SK-N-DZ (cell line): ENCODE measurements at places on chromosomes 2 and 18.
A peak's percentile ranks its signal among the peaks of the same experiment; 100 is the strongest.

DNA sequence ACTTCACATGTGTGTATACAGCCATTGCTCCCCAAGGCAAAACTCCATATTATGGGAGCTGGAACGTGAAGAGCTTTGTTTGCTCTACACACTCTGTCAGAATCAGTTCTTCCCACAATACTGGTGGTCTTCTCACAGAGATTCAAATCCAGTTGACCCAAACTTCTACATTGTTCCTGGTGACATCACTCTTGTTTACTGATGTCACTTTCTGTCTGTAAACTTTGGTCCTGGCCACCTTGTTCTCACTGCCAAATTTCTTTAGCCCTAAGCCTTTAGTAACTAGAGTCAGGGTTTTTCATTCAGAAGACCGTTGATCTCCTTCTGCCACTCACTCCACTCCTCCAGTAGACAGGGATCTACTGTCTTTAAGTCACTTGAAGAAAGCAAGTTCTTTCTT lies 386.0 kb upstream of the ZEB2 start:
- DNase-seq: no peak

- no peak for DNase-seq
Measured at GRCh38 chr2:150520887-150521664, 33.6 kb upstream of the RND3 start.

- peak; percentile 81 for DNase-seq
Measured at GRCh38 chr2:72901426-72901825, 14.2 kb downstream of the SPR start.

DNA sequence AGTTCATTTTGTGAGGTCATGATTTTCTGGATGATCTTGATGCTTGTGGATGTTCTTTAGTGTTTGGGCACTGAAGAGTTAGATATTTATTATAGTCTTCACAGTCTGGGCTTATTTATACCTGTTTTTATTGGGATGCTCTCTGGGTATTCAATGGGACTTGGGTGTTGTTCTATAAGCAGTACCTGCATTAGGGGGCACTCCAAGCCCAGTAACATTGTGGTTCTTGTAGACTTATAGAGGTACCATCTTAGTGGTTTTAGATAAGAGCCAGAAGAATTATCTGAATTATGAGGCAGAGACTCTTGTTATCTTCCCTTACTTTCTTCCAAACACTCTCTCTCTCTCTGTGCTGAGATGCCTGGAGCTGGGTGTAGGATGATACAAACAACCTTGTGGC lies 470.0 kb downstream of the PIK3C3 start:
- no peak for DNase-seq

- peak; percentile 31 for DNase-seq
Measured at GRCh38 chr2:54471221-54471711, 15.1 kb downstream of the SPTBN1 start.

DNA sequence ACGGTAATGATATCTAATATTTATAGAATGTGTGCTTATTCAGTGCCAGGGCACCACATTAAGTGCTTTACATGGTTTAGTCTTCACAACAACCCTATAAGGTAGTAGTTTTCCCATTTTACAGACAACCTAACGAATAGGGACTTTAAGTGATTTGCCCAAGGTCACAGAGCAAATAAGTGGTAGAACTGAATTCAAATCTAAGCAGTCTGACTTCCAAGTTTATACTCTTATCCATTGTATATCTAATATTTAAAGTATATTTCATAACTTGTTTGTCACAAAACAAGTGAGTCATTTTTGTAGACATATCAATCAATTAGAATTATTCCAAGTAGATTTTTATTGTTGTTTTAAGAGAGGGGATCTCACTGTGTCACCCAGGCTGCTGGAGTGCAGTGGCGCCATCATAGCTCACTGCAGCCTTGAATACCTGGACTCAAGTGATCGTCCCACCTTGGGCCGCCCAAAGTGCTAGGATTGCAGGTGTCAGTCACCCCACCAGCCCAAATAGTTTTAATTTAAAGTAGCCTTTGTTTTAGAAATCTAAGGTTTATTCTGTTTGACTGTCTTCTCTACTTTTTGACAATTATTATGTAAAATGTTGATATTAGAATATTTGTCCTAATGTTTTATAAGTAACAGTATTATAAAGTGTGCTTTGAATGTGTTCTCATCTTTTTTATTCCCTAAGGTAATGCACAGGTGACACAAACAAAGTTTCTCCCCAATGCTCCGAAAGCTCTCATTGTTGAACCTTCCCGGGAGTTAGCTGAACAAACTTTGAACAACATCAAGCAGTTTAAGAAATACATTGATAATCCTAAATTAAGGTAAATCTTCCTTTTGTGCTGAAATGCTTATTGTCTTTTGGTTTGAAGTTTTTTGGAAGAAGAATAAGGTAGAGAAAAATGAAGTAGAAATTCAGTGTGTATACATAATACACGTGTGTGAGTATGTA lies 15.1 kb downstream of the DDX1 start:
- peak; percentile 92 for DNase-seq

DNA sequence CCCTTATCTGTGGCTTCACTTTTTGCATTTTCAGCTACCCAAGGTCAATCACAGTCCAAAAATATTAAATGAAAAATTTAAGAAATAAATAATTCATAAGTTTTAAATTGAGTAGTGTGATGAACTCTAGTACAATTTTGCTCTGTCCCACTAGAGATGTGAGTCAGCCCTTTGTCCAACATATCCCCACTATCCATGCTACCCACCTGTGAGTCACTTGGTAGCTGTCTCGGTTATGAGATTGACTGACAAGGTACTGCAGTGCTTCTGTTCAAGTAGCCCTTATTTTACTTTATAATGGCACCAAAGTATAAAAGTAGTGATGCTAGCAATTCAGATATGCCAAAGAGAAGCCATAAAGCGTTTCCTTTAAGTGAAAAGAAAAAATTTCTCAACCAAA lies 28.8 kb downstream of the ADCY3 start:
- no peak for DNase-seq

- peak; percentile 93 for DNase-seq
Measured at GRCh38 chr2:16026816-16027501, 86.6 kb downstream of the MYCN start.
